ENCODE measurements at places on chromosomes 12 and 14.

DNA sequence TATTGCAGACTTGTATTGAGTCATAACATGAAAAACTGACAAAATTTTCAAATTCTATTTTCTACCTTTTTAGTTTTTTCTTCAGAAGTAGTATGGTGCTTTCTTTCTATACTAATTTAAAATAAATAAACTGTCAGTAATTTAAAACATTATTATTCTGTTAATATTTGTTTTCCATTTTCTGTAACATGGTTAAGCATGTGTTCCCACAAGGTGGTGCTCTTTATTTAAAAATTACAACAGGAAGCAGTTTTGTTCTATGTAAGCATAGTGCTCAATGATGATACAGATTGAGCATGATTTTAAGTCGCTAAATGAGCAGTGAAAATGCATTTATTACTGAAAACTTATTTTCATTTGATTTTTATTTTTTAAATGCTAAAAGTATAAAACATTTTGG is 114.6 kb downstream of the PPFIA2 start:
- DNase-seq, result no peak

DNA sequence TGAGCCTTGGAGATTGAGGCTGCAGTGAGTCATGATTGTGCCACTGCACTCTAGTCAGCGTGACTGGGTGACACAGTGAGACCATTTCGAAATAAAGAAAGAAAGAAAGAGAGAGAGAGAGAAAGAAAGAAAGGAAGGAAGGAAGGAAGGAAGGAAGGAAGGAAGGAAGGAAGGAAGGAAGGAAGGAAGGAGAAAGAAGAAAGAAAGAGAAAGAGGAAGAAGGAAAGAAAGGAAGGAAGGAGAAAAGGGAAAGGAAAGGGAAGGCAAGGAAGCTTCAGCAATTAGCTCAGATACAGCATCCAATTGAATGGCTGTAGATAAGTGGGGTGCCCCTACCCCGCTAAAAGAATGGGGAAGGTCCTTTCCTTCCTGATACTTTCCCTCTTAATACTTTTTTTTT is 9.5 kb upstream of the NAA30 start:
- DNase-seq, result no peak

DNA sequence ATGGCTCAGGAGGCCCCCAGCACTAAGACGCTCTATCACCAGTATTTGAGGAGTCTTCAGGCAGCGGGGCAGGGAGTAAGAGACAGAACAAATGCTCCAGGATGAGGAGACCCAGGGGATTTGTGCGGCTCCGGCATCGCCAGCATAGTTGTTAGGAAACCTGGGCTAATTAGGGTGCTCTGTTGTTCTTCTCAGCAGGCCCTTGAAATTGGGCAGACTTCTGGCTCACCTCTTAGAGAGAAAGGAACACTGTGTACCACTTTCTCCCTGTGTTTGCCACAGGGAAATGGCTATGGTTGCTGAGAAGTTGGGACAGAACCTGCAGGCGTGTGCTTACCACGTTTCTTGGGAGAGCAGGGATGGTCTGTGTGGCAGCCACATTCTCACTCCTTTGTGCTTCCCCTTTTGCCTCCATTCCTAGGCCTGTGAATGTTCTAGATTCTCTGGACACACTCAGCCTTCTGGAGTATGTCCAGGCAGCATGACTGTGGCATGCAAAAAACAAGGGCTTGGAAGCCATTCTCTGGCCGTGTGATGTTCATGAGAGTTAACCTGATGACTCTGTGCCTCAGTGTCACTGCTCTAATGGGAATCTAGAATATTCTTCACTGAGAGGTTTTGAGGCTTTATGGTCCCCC is 109.0 kb downstream of the CHST11 start:
- no peak for DNase-seq

DNA sequence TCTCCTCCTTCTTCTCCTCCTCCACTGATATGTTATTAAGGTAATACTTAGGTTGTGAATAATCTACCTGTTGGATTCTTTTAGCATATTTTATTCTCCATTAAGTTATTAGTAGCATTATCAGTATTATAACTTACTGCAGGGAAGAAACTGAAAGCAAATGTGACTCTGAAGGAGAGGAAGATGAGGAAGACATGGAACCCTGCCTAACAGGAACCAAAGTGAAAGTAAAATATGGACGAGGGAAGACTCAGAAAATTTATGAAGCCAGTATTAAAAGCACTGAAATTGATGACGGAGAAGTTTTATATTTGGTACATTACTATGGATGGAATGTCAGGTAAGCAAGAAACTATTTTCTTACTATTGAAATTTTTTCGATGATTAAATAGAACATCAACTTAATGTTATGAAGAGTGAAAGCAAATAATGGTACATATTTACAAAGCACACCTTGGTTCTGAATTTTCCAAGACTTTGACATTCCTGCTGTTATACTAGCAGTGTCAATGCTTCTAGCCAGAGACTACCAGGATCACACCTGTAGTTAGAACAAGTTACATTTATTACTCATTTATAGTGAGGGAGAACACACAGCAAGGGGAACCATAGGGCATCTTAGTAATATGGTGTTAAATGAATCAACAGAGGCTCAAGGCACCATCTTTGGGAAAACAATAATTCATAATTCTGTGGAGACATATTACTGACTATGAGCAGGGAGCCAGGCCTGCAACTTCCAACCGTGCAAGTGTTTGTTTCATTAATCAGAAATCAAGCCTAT is 42.0 kb upstream of the TOMM20L start:
- no peak for DNase-seq

- no peak for DNase-seq
Measured at GRCh38 chr12:18837025-18837424, 99.1 kb downstream of the CAPZA3 start.

DNA sequence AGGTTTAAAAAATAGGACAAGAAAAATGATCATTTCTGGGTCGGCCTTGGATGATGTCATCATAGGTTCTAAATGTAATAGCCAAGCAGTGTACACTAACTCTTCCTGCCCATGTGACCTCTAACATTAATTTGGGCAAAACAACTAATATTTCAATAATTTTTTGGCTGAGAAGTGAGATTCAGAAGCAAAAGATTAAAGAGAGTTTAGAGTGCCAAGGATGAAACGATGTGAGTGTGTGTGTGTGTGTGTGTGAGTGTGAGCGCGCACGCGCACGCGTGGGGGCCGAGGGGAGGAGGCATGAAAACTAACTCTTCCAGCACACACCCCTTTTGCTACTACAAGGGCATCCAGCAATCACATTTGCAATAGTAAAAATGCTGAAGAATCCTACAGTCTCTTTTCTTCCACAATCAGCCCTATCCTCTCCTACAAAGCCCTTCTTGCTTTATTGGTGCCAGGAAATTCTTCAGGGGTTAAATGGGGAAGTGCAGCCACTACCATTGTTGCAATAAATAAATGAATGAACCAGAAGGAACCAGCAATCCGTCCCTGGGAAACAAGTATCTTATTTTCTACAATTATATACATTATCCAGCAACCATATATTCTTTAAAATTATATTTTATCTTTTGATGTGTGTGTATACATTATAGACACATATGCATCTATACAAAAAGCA is 52.9 kb downstream of the PEBP1 start:
- no peak for DNase-seq

DNA sequence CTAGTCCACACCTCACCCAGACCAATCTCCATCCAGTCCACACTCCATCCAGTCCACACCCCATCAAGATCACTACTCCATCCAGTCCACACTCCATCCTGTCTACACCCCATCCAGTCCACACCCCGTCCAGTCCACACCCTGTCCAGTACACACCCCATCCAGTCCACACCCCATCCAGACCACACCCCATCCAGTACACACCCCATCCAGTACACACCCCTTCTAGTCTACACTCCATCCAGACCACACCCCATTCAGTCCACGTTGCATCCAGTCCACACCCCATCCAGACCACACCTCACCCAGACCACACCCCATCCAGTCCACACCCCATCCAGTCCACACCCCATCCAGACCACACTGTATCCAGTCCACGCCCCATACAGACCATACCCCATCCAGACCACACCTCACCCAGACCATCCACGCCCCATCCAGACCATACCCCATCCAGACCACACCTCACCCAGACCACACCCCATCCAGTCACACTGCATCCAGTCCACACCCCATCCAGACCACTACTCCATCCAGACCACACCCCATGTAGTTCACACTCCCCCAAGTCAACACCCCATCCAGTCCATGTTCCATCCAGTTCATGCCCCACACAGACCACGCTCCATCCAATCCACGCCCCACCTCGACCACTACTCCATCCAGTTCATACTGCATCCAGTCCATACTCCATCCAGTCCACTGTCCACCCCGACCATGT is 116.6 kb upstream of the RTL1 start:
- DNase-seq, result no peak

DNA sequence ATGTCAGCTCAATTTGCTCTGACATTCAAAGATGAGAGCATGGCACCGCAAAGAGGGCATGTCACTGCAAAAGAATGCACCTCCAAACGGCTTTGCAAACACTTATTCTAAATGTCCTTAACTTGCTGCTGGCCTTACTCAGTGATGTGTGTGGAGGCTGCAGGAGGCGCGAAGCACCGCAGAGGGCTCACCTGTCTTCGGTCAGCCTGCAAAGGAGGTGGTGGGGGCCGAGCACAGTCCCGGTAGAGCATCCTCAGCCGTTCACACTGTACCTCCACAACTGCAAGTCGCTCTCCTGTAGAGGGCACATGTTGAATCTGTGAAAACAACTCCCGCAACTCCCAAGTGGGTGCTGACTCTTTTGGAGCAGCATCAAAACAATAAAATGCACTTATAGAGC is 93.8 kb downstream of the TRAFD1 start:
- no peak for DNase-seq

DNA sequence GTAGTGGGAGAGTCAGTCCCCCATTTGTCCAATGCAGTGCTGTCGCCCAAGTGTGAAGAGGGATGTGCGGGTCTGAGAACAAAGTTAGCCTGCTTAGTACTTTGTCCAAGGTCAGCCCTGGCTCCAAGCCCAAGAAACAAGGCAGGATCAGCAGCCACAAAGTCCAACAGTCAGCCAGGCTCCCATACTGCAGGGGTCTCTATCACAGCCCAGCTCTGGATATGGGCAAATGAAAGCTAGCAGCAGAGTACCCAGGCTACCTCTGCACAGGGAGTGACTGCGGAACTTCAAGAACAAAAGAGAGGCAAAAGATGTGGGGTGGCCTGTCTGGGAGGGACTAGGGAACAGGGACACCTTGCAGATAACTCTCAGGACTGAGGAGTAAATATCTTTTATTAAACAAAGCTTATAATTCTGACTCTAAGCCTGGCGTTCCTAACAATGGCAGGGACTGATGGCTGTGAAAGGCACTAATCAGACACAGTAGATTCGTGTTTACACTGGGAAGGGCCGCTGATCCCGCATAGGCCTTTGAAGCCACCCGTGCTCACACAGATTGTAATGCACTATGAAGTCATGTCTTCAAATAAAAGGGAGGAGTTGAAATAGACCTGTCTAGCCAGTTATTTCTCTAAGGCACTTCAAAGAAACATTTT is 91.0 kb upstream of the EEA1 start:
- DNase-seq, result no peak

GRCh38 chr14:93331002-93331727 is 1.7 kb downstream of the BTBD7 start:
- DNase-seq, result no peak

DNA sequence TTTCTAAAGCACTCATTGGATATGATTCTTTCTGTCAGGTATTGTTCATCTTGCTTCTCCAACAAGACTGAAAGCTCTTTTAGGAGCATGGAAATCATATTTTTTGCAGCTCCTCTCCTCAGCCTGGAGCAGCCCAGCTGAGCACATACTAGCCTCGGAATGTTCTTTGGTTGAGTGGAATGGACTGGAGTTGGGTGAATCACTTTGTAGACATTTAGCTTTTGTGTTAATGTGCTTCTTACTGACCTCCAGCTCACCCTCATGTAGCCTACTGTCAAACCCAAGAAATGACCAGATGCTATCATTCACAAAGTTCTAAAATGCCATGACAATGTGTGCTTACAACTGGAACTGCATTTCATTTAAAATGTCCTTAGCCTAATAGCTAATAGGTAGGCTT is 161.1 kb downstream of the NUAK1 start:
- DNase-seq, result no peak

DNA sequence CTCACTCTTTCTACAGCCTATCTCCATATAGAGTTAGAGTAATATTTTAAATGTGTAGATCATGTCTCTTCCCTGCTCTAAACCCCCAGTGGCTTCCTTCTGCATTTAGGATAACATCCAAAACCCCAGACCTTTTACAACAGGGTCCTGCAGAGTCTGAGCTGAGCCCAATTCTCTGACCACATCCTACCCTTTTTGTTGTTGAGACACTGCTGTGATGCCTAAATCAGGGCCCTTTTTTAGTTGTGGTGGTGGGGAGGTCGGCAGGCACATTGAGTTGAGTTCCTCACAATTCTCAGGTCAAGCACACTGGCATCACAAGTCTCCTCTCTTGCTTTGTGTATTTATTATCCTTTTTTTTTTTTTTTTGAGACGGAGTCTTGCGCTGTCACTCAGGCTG is 1.8 kb upstream of the DDX47 start:
- no peak for DNase-seq

- no peak for DNase-seq
Measured at GRCh38 chr14:24795406-24795805, 161.4 kb upstream of the GZMB start.

DNA sequence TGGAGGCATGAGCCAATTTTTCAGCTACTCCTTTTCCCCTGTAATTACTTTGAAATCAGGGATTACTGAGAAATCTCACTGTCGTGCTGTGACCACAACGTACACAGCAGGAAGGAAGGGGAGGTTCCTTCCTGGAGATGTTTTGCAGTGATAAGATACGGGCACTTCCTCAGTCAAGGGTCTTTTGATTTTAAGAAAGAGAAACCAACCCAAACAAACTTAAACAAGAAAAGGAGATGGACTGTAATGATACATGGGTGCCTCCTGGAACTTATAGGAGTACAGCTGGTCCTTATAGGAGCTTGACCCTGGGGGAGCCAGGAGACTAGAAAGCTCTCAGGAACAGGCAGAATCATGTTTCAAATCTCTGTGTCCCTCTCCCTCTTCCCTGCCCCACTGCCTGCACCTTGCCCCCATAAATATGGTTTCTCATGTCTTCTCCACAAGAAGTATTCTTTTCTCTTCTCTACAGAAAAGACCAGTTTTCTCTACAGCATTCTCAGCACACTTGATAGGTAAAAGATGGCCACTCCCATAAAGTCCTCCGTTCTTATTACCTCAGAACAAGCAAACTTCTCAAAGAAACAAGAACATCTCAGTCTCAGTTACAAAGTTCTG is 281.1 kb upstream of the AMIGO2 start:
- peak; percentile 76 for DNase-seq

- peak; percentile 83 for DNase-seq
Measured at GRCh38 chr12:110403976-110404682, 621 bp upstream of the ANAPC7 start.

DNA sequence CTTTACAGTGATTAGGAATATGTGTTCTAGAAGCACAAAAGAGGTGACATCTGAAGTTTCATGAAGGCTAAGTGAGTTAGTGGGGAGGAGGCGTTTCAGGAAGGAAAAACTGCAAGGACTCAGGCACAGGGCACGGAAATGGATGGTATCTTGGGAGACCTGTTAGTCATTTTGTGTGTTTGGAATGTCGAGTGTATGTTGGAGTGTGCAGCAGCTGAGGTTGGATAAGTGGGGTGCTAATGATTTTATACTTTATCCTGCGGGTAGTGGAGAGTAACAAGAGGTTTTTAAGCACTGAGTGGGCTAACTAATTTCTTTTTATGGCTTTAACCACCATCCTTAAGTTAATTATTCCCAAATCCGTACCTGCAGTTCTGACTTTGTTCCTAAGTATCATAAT is 571.5 kb upstream of the FBXO33 start:
- no peak for DNase-seq
